Stimulated activated naive CD8-positive, alpha-beta T cell treated with anti-CD3 and anti-CD28 coated beads, Interleukin-15, amount 100 ng/mL, for 72 hours (primary cell): ENCODE measurements at places on chromosomes 7 and 10.

DNA sequence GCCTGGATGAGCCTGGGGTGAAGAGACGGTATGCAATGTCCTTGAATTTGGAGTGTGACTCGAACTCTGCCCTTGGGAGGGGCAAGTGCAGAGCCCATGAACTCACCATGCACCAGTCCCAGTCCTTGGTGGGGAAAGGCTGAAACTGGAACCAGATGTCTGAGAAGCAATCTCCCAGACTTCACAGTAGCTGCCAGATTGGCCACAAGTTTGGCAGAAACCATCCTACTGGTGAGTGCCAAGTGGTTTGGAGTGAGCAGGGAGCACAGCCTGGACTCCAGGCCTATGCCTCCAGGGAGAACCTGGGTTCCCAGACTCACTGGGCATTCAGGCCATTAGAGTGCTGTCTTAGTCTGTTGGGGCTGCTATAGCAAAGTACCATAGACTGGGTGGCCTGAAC, 99.6 kb upstream of the LYZL1 start:
- no peak for DNase-seq

- DNase-seq: no peak
These were observed 562.9 kb upstream of the ADARB2 start for GRCh38 chr10:2300231-2300630.

DNA sequence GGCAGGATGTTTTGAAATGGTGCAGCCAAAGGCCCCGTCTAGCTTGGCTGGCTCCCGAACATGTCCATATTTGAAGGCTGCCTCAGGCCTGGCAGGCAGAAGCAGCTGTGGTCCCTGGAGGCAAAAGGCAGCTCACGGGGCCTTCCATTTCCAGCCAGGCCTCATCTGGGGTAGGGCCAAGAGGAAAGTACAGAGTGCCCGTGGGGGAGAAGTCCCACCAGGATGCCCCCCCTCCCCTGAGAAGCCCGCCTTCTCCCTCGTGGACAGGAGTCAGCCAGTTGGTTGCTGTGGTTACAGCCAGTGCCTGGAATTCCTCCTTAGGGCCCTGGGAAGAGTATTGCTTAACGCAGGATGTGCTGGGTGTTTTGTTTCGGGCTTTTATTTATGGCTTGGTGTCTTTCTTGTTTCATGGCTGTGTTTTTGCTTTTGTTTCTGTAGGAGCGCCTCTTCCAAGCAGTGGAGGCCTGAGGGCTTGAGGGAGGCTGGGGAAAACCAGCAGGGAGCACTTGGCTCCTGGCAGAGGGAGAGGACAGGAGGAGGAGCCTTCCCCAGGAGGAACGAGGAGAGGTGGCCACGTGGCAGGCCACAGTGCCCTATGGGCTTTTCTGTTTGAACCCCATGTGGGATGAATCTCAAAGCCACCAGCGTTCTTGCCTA, 45.4 kb downstream of the CHST3 start:
- no peak for DNase-seq

GRCh38 chr10:117005527-117006055, 604 bp upstream of the SHTN1 start:
- DNase-seq: no peak

DNA sequence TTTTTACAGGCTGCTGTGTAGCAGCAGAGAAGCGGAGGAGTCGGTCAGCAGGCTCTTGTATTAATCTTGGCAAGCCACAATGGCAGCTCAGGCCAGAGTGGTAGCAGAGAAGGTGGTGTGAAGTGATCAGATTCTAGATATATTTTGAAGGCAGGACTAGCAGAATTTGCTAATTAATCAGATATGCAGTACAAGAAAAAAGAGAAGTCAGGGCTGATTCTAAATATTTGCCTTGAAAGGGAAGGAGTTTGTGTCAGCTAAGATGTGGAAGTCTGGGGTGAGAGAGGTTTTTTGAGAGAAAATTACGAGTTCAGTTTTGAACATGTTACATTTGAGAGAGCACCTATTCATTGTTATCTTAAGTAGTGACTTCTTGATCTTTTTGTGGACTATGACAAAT, 176.3 kb downstream of the WNT2 start:
- no peak for DNase-seq

GRCh38 chr10:11245510-11245909, 227.8 kb downstream of the CELF2 start:
- no peak for DNase-seq

- no peak for DNase-seq
These were observed 4.3 kb upstream of the NEUROG3 start for GRCh38 chr10:69577268-69578232.

GRCh38 chr10:113982296-113982695, 61.4 kb upstream of the ADRB1 start:
- no peak for DNase-seq

GRCh38 chr7:141076377-141076776, 2.5 kb downstream of the TMEM178B start:
- DNase-seq: no peak

- DNase-seq: no peak
These were observed 62.0 kb downstream of the CFAP58 start for GRCh38 chr10:104415526-104416165.

DNA sequence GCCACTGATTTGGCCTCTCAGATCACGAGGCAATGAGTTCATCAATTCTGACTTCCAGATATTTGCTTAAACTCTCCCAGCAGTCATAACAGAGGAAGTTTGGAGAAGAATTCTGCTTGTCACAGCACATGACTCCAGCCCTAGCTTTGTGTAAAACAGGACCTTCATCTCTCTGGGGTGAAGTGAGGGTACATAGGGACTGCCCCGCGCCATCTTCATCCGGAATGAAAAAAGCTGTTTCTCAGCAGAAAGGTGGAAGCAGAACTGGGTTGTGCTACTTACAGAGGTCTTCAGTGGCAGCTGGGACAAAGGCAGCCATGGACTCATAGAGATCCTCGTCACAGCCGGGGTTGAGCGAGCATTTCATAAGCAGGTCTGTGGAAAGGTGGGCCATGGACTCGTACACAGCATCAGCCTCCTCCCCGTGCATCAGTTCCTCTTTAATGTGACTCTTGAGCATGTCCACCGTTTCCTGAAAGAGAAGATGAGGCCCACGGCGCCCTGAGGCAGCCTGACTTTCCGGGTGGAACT, 58.4 kb upstream of the TM9SF3 start:
- DNase-seq: no peak

DNA sequence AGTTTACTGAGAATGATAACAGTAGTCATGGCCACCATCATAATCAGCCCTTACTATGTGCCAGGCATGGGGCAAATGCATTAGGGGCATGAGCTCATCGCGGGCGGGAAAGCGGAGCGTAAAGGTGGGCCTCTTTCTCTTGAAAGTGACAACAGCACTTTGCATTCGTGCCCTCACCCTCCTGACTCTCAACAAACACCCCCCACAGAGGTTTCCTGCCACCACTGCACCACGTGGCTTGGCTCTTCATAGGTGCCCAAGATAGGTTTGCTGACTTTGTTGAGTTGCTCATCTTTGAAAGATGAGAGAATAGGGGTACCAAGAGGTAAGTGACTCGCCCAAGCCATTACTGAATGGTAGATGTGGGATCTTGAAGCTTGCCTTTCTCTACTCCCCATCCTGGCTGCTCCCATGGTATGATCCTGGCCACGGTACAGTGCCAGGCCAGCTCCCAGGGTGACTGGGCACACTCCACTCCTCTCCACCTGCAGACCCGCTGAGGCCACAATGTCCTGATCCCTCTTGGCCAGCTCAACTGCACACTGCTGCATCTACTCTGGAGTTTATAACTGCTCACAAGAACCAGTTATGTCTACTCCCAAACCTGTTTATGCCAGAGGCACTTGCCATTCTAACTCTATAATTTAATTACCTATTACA, 26.0 kb downstream of the SLIT1 start:
- no peak for DNase-seq

- DNase-seq: peak; percentile 2
These were observed 35.6 kb downstream of the PRPS1L1 start for GRCh38 chr7:17991866-17992648.

DNA sequence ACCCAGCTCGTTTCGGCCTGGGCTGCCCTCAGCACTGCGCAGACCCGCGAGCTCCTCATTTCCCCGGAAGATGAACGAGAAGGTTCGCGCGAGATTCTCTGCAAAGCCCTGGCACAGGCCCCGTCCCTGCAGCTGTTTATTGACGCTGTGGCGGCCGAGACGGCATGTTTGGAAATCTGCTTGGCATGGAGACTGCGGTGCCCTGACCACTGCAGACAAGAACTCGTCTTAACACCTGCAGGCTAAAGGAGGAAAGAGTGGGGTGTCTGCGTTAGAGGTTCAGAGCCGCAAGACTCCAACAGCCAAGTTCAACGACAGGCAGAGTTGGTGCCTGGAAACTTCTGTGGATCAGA, 125.6 kb downstream of the DNAJB6 start:
- DNase-seq: no peak

GRCh38 chr7:157120181-157120580, 18.5 kb upstream of the UBE3C start:
- DNase-seq: no peak

DNA sequence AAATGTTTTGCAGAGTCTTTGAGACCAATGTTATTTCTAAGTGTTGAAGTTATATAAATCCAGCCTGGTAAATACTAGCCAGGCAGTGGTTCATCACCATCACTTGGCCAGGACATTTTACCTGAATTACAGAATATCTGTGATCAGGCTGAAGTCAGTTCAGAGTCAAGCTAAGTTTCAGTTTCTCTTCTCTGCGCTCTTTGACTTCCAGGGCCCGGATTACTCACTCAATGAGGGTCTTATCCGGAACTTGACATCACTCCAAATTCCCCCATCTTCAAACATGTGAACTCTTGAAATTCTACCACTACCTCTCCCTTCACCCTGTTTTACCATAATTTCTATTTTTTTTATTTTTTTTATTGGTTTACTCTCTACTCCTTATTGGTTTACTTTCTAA, 36.6 kb upstream of the CCAR1 start:
- no peak for DNase-seq

DNA sequence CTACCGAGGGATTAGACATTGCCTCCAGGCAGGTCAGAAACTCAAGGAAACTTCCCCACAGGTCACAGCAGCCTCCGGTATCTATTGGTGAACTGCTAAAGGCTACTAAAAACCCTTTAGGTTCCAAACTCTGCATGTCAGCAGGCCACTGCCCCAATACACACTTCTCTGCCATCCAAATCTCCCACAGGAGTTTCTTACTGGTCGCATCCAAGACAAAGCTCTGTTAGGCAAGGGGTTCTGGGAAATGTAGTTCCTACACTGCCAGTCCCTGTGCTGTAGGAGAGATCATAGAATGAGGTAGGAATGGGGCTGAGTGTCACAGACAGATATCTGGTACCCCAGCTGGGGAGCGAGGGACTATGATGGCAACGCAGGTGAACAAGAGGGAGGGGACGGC, 757.0 kb upstream of the C7orf33 start:
- DNase-seq: no peak

- no peak for DNase-seq
These were observed 82.6 kb upstream of the ELMO1 start for GRCh38 chr7:37531225-37531624.

DNA sequence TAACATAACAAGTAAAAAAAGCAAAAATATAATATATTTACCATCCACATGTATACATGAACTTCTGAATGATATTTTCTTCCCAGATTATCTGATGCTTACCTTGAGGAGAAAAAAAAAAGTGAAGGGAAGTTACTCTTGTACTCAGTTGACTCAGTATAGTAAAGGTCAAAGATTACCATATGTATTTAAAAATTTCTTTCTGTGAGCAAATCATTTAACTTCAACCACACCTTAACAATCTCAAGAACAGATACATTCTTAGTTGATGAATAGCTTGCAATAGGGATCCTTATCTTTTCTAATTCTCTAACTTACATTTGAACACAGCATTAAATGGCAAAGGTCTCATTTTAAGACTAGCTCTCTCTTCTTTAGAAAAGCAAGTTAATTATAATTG, 29.8 kb downstream of the PRR15 start:
- DNase-seq: no peak

GRCh38 chr7:38070718-38071117, 107.3 kb upstream of the STARD3NL start:
- no peak for DNase-seq

DNA sequence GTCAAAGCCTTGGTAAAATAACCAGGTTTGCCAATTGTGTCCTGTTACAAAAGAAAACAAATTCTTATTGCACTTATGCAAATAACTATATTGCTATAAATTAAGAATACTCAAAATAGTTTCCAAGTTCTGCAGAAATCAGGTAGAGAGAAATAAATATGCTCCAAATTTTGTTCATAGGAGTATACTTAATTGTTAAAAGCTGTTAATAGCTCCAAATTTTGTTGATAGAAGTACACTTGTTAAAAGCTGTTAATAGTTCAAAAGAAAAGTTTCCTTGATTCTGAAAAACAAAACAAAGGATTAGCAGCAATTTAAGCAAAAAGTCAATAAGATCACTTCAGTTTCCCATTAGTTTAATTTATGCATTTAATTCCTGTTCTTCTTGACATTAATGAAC, 46.4 kb upstream of the ZNF138 start:
- no peak for DNase-seq

DNA sequence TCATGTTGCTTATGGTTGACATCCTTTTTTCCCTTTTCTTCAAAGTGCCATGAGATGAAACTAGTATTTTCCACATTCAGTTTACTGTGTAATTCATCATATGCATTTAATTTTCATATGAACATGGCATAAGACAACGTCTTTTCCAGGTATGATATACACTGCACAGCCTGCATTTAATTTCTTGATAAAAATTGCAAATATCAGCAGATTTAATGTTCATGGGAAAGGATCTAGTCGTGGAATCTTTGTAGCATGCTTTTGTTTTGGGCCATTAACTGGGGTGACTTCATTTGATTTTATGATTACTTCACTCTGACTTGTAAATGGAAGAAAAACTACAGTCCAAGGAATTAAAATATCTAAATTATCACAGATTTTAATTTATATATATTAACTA, 837.3 kb downstream of the IPMK start:
- DNase-seq: no peak

DNA sequence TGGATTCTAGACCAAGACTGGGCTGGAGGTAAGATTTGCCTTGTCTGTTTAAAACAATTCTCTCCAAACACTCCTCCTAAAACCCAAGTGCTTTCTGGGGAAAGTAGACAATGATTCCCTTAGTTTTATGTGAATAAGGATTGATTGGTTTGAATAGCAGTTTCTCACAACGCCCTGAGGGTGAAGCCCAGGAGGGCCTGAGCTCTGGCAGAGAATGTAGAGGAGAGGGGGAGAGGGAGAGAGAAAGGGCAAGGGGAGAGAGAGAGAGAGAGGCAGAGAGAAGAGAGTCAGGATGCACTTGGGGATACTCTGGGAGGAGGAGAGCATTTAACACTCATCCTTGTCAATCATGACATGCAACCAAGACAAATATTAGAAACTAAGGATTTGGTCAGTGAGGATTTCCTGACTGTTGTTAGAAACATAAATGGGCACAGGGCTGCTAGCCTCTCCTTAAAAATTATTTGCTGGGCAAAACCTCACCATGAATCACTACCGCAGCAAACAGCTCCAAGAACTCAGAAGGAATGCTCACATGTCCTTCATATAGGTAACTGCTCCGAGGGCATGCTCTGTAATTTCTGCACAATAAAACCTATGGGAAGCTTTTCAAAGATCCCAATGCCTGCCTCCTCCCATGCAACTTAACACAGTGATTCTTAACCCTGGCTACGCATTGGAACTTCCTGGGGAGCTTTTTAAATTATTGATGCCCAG, 55.2 kb upstream of the RAPGEF5 start:
- DNase-seq: no peak
